ENCODE measurements at places on chromosomes 2 and 18. TPM values are rescaled to one million over a fixed set of nuclear protein-coding genes. Genes with fewer than 3 reads are reported as not detected.

- DNase-seq: no peak
Measured at GRCh38 chr2:67142741-67143140, 254.4 kb upstream of the ETAA1 start.

- no peak for DNase-seq
Measured at GRCh38 chr2:80778704-80779103, 474.2 kb upstream of the LRRTM1 start.

DNA sequence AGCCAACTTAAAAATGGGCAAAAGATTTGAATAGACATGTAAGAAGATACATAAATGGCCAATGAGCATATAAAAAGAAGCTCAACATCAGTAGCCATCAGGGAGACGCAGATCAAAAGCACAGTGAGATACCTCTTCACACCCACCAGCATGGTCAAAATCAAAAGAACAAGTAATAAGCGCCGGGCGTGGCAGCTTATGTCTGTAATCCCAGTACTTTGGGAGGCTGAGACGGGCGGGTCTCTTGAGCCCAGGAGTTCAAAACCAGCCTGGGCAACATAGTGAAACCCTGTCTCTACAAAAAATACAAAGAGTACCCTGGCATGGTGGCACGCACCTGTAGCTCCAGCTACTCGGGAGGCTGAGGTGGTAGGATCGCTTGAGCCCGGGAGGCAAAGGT is 4.6 kb upstream of the CIB4 start:
- DNase-seq: no peak

DNA sequence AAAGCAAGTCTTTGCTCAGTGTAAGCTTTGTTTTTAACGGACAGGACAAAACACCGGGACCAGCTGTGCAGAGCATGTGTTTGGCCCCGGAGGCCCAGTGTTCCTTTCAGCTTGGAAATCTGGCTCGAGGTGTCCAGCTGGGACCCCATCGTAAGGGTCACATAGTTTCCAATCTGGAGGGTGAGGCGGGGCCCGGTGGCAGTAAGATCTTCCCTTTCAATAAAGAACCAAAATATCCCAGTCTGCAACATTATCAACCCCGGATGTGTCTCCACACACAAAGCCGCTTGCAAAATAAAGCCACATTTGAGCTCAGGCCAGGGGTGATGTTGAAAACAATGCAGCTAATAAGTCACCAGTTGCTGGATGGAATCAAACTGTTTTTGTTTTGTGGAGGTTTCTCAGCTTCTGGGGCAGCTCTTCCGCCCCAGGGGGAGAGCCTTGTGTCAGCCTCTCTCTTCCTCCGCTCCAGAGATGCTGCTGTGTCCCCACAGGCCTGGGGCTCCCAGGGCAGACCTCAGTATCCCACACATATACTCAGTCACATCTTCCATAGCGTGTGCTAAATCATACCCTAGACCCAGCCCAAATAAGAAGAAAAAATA is 138.6 kb upstream of the GLI2 start:
- DNase-seq: peak; percentile 85

CELF4 gene
- total RNA-seq: not detected

DNA sequence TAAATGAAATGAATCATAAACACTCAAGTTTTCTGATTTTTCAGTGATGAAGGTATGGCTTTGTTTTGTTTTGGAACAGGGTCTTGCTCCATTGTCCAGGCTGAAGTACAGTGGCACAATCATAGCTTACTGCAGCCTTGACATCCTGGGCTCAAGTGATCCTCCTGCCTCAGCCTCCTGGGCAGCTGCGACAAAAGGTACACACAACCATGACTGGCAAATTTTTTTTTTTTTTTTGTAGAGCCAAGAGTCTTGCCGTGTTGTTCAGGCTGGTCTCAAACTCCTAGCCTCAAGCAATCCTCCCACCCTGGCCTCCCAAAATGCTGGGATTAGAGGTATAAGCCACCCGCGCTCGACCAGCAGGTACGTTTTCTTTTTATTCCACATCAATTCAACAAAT is 22.5 kb upstream of the LRP2 start:
- no peak for DNase-seq

ABCG8 gene
- not detected for total RNA-seq

- DNase-seq: no peak
Measured at GRCh38 chr2:7289697-7290096, 372.5 kb downstream of the RNF144A start.

GRCh38 chr2:127535422-127535901 is at the start of gene MYO7B:
Gene MYO7B, plus strand, starts transcription at chr2:127535683. Its CDS starts 24,040 bp downstream, at chr2:127559723.
- no peak for DNase-seq

GRCh38 chr18:56661360-56662062 is 10.4 kb downstream of the WDR7 start:
- DNase-seq: no peak

GALNT3 gene
- 3.1 TPM for total RNA-seq

- DNase-seq: no peak
Measured at GRCh38 chr18:24801001-24801400, 340.6 kb downstream of the HRH4 start.

GRCh38 chr2:134070281-134070741 is 183.6 kb upstream of the MGAT5 start:
- DNase-seq: no peak

DNA sequence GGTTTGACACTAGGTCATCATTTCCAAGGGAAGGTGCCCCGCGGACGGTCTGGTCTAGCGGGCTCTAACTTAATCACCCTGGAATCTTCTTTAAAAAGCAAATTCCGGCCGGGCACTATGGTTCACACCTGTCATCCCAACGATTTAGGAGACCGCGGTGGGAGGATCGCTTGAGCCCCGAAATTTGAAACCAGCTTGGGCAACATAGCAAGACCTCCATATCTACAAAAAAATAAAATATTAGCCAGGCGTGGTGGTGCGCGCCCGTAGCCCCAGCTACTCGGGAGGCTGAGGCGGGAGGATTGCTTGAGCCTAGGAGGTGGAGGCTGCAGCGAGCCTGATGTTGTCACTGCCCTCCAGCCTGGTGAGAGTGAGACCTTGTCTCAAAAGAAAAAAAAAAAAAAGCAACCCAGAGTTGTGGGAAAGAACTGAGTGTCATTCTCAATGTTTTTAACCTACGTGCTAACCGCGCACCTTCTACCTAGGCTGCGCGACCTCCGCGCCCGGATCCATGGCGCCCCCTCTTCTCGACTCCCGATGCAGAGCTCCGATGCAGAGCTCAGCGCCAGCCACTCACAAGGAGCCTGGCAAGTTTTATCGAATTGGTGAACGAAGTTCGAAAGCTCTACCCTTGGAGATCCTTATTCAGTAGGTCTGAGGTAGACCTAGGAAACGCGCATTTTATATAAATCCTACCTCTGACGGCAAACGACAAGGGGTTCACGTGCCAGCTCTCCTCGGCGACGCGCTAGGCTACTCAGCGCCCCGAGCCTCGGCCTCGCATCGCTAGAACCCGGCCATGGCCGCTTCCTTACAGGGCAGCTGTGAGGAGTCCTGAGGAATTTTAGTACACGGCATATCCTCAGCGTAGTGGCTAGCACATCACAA is 888 bp upstream of the TWSG1 start:
- DNase-seq: no peak

DNA sequence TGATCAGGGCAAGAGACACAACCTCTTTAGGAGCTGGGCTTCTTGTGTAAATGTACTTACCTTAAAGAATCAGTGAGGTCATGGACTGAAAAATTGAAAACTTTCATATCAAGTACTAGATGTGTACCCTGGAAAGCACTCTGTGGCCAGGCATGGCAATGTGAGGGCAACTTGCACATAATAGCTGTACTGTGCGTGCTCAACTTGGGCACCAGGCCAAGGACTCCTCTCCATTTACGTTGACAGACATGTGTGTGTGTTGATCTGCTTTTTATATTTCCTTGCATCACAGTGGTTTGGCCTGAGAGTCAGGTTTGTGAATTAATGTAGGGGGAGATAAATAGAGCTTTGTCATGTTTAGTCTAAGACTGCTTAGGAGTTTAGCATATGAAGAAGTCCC is 669.5 kb upstream of the REG3G start:
- DNase-seq: no peak

SERPINB5 gene
- not detected for total RNA-seq

DNA sequence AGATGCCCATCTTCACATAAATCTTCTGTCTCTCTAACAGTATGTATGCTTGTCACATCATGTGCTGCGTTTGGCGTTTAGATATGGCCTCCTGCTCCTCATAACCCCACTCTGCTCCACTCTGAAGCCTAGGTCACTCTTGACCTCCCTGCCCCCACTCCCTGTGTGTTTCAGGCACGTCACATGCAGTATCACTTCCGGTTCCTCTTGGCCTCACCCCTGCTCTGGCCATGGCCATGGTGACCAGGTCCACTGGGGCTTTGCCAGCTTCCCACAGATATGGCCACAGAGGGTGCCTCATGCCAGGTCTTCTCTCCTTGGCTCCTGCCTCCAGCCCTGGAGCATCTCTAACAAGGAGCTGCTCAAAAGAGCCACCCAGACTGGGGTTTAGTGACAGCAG is 160.0 kb downstream of the RNF152 start:
- no peak for DNase-seq

DNA sequence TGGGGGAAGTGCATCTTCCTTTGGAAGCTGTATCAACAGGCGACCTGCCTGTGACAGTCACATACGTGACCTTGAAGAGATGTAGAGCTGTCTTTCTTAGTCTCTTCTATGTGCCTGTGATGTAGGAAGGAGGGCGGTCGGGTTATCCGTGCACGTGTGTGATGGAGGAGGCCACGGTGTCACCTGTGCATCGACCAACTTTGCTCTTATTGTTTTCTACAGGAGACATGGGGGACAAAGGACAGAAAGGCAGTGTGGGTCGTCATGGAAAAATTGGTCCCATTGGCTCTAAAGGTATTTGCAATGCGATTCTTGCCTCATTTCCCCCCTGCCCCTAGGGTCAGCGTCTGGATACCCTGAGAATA is 20.7 kb upstream of the ALLC start:
- no peak for DNase-seq

DNA sequence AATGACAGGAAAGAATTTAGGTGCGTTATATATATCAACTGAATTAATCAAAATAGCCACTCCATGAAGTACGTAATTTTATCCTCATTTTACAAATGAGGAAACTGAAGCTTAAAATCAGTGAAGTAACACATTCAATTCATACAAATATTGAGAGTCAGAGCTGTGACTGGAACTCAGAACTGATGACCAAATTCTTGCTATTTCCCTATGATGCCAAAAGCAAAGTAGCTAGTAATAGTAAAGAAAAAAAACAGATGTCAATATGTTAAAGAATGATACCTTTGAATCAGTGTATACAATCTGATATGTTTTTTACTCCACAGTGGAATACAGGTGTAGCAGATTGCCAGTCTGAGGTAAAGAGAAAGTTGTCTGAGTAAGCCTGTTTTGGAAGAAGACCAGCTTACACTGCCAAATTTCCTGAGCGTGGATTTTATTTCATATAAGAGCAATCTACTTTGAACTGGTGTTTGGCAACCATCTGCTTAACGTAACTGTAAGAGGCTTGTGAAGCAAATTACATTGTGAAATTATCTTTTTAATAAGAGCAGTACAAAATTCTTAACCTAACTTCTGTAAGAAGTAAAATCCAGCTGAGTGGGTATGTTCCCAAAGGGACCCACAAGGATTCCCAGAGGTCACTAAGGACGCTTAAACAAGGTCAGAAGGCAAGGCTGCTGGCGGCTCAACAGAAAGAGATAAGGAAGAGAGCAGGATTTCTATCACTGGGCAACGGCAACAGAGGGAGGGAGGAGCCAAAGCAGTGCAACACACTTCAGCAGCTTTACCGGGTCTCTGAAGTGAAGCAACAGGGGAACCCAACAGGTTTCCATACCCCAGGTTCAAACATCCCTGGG is 85.6 kb downstream of the IKZF2 start:
- peak; percentile 70 for DNase-seq

HRH4 gene
- total RNA-seq: under 0.01 TPM

GRCh38 chr18:72727038-72727655 is 140.6 kb downstream of the NETO1 start:
- DNase-seq: no peak

DNA sequence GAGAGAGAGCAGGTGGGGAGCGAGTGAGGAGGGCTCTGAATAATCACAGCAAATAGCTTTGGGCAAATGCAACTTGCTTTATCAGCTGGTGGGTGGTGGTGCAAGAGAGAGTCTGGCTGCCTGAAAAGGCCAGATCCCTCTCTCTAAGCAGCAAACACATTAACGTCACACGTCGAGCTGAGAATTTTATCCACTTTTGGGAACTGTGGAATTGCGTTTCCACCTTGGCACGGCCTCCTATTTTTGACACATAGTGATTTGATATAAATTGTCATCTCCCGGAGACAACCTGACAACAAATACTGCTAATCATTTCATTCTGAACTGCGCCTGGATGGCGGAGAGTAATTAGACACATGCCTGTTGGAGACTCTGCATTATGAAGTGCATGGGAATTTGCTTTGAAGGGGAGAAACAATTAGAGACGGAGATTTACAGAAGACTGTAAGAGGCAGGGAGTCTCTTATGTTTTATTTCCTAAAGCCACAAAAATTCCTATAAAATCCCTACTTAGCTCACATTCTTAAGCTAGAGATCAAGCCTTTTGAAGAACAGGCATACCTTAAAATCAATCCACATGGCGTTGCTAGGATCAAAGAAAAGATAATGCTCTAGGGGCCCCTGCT is 634.1 kb downstream of the TDRD15 start:
- no peak for DNase-seq

- DNase-seq: no peak
Measured at GRCh38 chr2:98396745-98397355, 47.8 kb upstream of the INPP4A start.

TTC21B gene
- 17.8 TPM for total RNA-seq

- DNase-seq: no peak
Measured at GRCh38 chr2:26585966-26586365, 55.2 kb downstream of the CIB4 start.

NDUFS1 gene
- 148 TPM for total RNA-seq

ZNF514 gene
- total RNA-seq: 16.1 TPM

CYRIA gene
- total RNA-seq: 5.6 TPM

BMP10 gene
- not detected for total RNA-seq

CCDC141 gene
- 2.7 TPM for total RNA-seq

PRKCE gene
- 12.5 TPM for total RNA-seq

EEF1B2 gene
- 828 TPM for total RNA-seq

DNA sequence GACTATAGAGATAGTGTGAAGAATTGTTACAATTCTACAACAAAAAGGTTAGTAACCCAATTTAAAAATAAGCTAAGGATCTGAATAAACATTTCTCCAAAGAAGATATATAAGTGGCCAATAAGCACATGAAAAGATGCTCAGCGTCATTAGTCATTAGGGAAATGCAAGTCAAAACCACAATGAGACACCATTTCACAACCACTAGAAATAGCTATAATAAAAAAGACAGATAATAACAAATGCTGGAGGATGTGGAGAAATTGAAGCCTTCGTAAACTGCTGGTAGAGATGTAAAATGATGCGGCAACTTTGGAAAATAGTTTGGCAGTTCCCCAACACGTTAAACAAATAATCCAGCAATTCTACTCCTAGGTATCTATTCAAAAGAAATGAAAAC is 366.5 kb upstream of the POU3F3 start:
- no peak for DNase-seq

SLC5A6 gene
- total RNA-seq: 12.9 TPM

TNFAIP6 gene
- total RNA-seq: 51.9 TPM

DNA sequence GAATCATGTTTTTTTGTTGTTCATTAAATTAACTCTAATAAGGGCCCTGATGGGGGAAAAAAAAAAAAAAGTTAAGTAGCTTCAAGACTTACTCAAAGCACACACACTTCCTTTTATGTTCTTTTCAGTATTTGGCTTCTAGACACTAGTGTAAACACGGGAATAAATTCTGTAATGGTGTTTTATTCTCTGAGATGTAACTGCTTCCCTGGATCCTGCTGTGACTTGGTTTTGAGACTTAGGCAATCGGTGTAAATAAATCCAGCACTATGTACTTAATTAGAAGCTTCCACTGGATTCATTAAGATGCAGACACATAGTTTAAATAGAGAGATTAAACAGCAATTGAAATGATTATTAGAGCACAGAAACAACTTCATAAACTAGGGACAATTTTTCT is 26.1 kb upstream of the AP1S3 start:
- no peak for DNase-seq

LRATD1 gene
- 0.08 TPM for total RNA-seq

CMPK2 gene
- total RNA-seq: 11.0 TPM

Data from fibroblast of the aortic adventitia (primary cell).